ENCODE measurements at places on chromosomes 6 and 20.
A peak's percentile ranks its signal among the peaks of the same experiment; 100 is the strongest.

DNA sequence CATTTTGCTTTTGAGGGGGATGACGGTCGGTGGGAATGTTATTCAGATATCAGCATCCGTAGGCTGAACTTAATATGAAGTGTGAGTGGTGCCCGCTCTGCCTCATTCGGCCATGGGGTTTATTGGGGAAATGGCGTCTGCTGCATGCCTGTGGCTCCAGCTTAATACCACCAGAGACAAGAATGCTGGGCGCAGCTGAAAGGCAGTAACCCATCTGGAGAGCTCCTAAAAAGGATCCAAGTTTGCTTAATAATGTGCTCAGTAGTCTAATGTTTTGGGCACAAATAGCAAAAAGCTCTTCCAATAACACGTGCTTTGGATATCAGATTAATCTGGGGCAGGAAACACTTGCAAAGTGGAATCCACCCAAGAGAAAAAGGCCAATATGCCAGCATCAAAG lies 273.0 kb upstream of the TAB2 start:
- DNase-seq: no peak

DNA sequence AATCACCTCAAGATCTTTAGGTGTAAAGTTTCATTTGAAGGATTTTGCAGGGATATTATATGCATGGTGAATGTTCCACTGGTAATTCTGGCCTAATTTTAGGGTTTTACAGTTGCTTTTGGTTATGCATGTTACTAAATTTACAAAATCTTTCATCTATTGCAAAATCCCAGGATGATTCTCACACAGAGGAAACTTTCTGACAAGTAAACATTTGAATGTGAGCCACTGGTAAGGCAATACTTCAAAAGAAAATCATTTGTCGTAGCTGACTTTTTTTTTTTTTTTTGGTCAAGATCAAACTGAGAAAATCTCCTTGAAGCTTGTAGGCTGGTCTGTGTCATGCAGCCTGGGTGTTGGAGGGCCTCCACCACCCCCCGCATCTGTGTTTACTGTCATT lies 141.9 kb upstream of the EXOC2 start:
- peak; percentile 42 for DNase-seq

DNA sequence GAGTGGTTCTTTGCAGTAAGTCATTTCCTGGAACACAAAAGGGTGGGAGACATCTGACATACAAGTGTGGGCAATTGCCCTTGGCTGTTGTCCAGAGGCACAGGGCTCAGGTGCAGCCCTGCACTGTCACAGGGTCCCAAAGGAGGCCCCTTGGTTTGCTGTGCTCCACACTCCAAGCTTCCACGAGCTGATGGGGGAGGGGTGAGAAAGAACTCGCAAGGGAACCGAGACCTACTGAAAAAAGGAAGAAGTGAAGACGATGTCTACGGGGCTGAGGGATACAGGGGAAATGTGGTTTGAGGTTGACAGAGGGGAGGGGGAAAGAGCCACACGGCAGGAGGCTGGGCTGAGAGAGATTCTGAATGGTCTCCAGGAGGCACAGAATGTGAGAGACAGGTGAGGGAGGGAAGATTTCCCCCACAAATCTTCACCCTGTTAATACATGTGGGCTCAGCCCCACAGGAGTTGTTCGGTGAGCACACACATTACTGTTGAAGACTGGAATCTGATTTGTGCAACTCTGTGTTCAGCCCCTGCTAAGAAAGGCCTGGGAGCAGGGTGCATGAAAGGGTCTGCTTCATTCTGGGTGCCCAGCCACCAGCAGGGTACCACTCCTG lies 123.4 kb downstream of the LY86 start:
- DNase-seq: no peak

- no peak for DNase-seq
Measured at GRCh38 chr20:54025251-54025771, 45.1 kb downstream of the BCAS1 start.

DNA sequence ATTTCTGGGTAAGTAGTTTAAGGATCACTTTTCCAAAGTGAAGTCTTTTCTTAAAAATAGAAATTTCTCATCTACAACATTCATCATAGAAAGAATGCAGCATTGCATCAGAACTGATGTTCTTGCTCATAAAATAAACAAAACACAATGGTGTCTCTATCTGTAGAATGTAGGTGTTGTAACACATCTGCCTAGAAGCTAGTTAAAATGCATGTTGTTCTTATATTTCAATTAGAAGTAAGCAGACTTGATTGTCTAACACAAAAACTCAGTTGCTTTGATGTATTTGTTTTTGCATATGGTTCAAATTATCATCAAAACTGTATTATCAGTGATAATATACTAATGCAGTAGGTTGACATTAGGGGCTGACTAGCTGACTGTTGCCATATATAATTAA lies 654.7 kb upstream of the FLRT3 start:
- peak; percentile 80 for DNase-seq

GRCh38 chr6:128822271-128822670 lies 60.7 kb upstream of the LAMA2 start:
- DNase-seq: peak; percentile 64

GRCh38 chr20:45053430-45054351 lies 47.2 kb downstream of the KCNS1 start:
- DNase-seq: no peak

GRCh38 chr6:15793826-15794225 lies 131.0 kb upstream of the DTNBP1 start:
- DNase-seq: no peak

DNA sequence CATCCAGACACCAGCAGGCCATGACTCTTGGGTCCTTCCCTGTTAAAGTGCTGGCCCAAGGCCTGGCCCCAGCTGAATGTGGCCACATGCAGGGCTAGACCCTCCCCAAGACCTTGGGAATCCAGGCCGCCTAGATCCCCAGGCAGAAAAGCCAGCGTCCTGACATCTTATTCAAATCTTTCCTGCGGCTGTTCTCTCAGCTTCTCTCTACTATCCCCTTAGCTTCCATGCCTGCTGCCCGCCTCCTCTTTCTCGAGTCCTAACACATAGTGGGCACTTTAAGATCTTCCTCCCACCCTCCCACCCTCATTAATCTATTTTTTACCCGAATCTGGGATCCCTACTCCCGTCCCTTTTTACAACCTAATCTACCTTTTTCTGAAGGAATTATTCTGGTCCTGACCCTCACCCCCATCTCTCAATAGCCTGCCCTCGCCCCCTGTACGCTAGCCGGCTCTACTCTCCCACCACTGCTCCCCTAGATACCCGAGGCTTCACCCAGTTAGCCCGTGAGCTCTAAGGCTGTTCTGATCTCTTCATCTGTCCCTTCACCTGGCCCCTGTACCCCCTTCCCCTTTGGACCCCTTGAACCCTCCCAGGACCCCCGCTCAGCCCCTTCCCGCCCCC lies at the start of gene CCHCR1:
Gene CCHCR1 (minus strand): TSS at position 290 of the 627 bp plus-strand sequence. CDS start 202 bp downstream, at position 88.
- no peak for DNase-seq

- no peak for DNase-seq
Measured at GRCh38 chr6:100172322-100172713, 178.3 kb upstream of the MCHR2 start.

DNA sequence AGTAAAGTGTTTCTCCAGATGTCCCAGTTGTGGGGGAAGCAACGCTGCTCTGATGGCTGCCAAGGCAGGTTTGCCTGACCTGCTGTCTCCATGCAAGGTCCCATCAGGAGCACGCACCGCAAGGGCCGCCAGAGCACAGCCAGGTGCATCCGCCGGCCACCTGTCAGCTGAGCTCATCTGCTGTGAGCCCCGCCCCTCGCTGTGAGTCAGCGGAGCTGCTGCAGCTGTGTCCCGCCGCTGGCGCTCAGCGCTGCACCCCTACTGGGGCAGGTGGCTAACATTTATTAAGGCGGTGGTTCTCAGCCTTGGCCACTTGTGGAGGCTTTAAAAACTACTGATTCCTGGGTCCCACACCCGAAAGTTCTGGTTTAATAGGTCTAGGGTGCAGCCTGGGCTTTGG lies 225.7 kb downstream of the UST start:
- DNase-seq: peak; percentile 46

DNA sequence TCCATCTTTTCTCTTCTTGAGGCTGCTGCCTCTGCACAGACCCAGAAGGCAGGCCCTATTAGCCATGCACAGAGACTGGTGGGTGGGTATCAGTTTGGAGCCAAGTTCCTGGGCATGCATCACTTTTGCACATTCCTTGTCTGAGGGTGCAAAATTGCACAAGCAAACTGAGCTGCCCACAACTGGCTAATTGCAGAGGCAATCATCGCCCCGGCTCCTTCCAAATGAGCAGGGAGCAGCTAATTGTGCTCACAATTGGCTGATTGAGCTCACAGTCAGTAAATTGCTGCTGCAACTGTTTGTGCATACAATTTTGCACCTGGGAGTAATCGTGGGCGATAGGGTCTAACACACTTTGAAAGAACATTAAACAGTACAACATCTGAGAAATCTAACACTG lies 511.4 kb downstream of the DHX35 start:
- DNase-seq: no peak

DNA sequence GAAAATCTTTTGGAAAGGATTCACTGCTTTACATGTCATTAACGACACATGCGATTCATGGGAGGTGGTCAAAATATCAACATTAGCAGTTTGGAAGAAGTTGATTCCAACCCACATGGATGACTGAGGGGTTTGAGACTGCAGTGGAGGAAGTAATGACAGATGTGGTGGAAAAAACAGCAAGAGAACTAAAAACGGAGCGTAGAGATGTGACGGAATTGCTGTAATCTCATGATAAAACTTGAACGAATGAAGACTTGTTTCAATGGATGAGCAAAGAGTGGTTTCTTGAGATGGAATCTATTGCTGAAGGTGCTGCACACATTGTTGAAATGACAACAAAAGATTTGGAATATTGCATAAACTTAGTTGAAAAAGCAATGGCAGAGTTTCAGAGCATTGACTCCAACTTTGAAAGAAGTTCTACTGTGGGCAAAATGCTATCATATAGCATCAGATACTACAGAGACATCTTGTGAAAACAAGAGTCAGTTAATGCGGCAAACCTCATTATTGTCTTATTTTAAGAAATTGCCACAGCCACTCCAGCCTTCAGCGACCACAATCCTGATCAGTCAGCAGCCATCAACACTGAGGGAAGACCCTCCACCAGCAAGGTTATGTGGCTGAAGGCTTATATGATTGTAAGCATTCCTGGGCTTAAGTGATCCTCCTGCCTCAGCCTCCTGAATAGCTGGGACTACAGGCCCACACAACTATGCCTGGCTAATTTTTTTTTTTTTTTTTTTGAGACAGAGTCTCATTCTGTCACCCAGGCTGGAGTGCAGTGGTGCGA lies 19.2 kb downstream of the SRSF3 start:
- no peak for DNase-seq

DNA sequence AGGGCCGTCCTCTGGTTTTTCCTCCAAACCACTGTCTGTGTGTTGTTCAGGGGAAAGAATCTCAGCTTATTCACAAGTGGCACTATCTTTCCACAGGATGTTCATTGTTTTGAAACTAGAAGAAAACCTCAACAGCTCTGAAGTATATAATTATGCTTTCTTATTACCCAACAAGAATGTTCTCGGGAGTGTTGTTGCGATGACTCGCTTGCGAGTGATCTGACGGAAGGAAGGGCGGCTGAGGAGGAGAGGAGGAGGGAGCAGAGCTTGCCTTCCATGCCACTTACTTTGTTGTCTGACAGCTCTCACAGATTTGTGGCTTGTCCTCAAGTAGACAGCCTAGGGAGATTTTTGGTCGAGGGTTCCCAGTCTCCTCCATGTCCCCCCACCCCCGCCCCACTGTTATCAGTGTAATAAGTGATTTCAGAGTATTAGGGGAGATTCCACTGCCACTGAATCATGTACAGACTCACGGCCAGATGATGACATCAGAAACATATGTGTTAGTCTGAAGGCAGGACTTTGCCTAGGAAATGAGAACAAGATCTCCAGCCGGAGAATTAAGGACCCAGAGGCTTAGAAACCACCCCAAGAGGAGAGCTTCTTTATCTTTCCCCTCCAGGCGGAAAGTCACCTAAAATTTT lies 80.7 kb upstream of the CCN6 start:
- DNase-seq: peak; percentile 97

DNA sequence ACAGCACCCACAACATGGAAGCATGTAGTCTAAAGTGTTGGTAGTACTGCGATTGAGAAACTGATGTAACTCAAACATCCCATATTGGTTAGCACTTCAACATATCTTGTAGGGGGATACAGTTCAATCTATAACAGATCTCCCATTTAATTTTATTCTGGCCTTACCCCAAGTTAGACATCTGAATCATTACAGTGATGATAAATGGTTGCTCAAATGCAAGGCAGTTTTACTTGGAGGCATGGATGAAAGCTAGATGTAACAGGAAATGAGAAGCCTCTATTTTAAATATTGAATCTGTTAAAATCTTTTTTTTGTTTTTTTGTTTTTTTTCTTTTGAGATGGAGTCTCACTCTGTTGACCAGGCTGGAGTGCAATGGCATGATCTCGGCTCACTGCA lies 44.2 kb upstream of the FAM50B start:
- no peak for DNase-seq

DNA sequence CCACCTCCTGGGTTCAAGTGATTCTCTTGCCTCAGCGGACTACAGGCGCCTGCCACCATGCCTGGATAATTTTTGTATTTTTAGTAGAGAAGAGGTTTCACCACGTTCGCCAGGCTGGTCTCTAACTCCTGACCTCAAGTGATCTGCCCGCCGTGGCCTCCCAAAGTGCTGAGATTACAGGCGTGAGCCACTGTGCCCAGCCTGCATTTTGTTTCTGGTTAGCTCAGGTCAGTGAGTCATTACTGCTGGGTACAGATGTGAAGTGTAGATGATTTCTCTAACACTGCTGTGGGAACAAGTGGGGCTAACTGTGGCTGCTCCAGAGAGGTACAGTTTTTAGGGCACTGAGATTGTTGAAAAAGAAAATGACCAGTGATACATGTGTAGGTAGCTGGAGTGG lies 188.6 kb downstream of the PRL start:
- DNase-seq: no peak

- no peak for DNase-seq
Measured at GRCh38 chr6:169189182-169189581, 64.5 kb downstream of the THBS2 start.

DNA sequence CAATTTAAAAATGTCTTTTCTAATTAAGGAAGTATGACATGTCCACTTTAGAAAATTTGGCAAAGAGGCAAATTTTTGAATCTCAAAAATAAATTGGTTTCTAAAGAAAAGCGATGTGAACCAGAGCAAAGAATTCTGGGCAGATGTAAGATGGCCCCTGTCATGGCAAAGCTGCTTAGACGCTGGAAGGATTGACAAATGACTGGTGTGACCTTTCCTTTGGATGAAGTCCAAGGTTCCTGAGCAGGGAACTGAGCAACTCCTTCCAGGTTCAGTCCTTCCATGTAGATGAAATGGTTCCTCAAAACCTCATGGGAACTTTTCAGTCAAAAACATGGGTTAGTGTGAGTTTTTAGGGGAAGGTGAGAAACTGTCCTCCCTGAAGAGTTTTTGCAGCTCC lies 25.1 kb downstream of the BRPF3 start:
- no peak for DNase-seq

DNA sequence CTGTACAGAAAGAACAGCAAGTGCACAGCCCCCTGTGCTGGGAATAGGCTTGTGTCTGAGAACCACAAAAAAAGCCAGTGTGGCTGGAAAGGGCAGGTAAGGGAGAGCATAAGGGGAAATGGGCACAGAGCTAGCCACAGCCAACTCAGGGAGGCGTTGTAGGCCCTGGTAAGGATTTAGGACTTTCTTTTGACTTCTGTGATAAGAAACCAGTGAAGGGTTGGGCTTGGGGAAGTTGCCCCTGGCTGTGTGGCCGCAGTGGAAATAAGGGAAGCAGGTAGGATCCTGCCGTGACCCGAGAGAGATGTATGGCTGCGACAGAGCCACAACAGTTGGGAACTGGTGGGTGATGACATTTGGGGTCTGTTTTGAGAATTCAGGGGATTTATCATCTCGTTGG lies 30.0 kb upstream of the PHACTR2 start:
- no peak for DNase-seq
